ENCODE measurements at places on chromosomes 3 and 15.

DNA sequence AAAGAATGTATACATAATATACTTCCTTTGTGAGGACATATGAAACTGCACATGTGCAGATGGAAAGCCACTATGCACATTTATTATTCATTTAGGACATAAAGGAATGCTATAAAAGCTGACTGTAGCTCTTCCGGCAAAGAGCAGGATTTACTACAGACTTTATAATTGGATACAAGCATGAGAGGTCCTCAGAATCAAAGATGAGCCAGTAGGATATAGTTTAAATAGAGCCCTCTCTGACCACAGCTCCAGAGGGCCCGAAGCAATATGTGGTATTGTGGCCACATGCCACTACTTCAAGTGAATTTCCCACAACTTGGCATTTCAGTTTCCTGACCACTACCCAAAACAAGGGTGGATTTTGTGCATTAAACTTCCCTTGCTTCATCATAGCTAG lies 140.9 kb downstream of the ATP8B4 start:
- DNase-seq, result no peak

GRCh38 chr3:47663630-47664240 lies 85.1 kb upstream of the CSPG5 start:
- DNase-seq, result no peak

- DNase-seq, result no peak
These were observed 45.3 kb downstream of the CAPN3 start for GRCh38 chr15:42404461-42405235.

- no peak for DNase-seq
These were observed 38.6 kb upstream of the SEC22A start for GRCh38 chr3:123163141-123163540.

- no peak for DNase-seq
These were observed 25.8 kb downstream of the ARNT2 start for GRCh38 chr15:80429964-80430363.

DNA sequence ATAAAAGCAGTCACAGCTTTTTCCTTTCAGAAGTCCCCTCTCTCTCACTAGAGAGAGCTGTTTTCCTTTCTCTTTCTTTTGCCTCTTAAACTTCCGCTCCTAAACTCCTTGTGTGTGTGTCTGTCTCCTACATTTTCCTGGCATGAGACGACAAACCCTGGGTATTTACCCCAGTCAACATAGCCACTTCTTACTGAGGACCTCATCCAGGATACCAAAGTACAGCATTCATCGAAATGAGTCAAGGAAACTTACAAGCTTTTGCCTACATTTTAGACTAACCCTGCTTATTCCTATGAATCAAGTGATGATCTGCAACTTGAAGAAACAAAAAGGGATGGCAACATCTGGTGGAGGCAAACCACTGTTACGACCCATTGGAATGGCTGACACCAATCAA lies 16.7 kb downstream of the PATL2 start:
- no peak for DNase-seq

- no peak for DNase-seq
These were observed 7.8 kb downstream of the BNC1 start for GRCh38 chr15:83276661-83277060.

All from NCI-H2081 (cell line).